ENCODE measurements at places on chromosomes 12 and 14.

GRCh38 chr12:86134561-86134960 lies 121.6 kb downstream of the MGAT4C start:
- DNase-seq = no peak

DNA sequence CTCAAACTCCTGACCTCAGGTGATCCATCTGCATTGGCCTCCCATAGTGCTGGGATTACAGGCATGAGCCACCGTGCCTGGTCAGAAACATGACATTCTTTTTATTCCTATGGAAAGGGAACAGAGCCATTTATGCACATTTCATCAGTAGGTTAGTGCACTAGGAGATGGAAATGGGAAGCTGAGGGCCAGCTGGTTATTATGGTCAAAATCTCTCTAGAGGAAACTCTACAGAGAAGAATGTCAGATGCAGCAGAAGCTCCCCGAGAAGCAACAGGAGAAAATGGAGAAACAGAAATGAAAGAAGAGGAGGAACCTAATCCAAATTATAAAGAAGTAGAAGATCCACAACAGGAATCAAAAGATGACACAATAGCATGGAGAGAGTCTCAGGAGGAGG lies 2.7 kb downstream of the CFAP251 start:
- DNase-seq = no peak

DNA sequence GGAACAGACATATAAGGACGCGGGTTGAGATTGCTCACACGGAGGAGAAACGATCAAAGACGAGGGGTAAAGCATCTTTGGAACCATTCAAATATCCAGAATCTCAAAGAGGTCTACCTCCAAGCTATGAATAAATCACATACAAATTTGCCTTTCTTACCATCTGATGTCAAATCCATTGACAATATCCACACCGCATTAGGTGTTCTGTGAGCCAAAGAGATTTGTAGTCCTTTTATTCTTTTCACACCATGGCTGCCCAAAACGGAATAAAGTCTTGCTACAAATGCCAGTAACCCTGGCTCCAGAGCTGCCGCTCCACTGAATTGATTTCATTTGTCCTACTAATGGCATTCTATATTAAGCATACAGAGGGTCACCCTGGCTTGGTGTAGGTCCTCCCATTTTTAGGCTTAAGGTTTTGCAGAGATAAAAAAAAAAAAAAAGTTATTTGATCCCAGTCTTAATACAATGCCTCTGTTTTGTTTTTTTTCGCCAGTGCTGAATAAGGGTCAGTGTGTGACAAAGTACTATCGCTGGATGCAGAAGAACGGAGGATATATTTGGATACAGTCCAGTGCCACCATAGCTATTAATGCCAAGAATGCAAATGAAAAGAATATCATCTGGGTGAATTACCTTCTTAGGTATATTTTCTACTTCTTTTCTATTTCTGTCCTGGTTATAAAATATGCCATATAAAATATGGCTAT lies 157.3 kb downstream of the EGLN3 start:
- DNase-seq = no peak

DNA sequence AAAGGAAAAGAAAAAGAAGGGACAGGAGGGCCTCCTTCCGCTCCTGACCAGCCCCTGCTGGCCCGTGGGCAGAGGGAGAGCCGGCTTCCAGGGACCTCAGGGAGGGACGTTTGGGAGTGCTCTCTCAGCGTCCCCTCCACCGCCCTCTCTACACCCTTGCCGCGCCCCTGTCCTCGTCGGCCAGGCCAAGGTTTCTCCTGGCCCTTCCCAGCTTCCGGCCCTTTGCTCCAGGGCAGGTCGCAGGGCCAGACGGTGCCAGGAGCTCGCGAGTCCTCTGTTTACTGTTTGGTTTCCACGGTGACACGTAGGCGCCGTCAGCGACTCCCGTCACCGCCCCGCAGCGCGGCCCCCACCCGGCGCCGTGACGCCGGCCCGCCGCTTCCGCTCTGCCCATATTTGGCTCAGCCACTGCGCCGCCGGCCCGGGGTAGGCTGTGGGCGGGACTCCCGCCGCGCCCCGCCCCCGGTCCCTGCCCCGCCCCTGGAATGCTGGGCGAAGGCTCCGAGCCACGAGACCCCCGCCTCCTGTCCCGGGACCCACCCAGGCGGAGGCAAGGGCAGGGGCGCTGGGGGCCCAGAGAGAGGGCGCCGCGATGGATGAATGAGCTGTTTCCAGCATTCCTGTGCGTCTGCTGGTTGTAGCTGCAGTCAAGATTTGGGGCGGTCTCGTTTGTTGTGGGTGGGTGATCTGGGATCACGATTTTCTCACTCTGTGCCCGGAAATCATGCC lies 15.5 kb downstream of the FOS start:
- peak; percentile 82 for DNase-seq

Measured in stimulated activated CD8-positive, alpha-beta memory T cell treated with anti-CD3 and anti-CD28 coated beads, Interleukin-4, amount 100 ng/mL, for 4 hours (primary cell).